ENCODE measurements at places on chromosomes 7 and 10.

DNA sequence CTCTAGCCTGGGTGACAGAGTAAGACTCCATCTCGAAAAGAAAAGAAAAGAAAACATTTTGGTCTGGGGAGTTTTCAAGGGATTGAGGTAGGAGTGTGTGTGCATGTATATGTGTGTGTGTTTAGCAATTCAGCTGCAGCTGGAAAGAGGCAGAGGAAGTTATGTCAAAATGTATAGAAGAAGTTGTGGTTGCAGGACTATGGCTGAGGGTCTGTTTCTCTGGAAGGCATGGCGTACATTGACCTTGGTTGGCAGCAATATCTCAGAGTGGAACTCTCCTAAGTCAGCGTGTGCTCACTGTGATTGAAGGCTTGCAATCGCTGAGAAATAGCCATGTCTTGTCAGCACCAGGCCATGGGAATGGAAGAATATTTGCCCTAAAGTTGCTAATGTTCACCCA is 28.6 kb upstream of the RHBDD2 start:
- no peak for DNase-seq

GRCh38 chr10:93333278-93333978 is 148.7 kb downstream of the MYOF start:
- no peak for DNase-seq

- DNase-seq, result peak; percentile 58
These were observed 1.7 kb upstream of the SPACDR start for GRCh38 chr7:100465702-100466311.

- DNase-seq, result no peak
These were observed 132.6 kb downstream of the INSYN2A start for GRCh38 chr10:127063762-127064161.

DNA sequence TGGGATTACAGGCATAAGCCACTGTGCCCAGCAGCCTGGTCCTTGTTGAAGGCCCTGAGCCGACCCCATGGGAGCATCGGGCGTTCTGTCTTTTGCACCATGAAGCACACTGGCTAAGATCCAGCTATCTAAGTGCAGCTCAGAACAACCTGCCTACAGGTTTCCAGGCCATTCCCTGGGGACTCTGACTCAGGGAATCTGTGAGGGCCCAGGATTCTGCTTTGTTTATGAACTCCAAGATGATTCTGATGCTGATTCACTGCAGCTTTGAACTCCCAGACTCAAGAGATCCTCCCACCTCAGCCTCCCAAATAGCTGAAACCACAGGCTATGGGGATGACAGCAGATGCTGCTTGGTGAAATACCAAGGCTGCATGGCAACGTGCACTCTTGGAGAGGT is 30.2 kb downstream of the NPTX2 start:
- DNase-seq, result no peak

DNA sequence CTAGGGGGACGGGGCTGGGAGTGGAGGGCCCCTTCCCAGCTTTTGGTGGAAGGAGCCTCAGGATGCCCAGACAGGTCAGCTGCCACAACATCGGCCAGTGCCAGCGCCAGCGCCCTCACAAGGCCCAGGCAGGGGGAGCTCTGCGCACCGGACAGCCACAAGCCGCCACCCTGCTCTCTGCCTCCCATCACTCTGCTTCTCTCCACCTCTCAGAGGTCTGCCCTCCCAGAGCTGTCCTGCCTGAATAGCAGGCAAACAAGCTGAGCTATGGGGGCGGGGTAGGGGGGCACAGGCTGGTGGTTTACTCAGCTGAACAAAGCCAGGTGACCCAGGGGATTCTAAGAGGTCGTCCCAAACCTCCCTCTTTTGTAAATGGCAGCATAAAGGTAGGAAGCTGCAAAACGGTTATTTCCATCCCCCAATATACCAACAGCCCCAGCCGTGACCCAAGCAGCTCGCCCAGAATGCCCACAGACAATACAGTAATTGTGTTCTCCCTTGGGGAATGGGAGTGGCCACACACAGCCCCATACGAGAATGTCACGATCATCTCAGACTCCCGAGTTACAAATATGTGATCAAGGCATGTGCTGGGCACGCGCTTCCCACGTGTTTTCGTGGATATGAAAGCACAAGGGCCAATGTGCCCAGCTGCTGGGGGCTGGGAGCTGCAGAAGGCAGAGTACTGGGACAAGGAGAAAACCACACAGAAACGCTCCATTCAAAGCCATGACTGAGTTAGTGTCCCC is 19.7 kb downstream of the FAM53B start:
- DNase-seq, result peak; percentile 72
